ENCODE measurements at places on chromosomes 6 and 20.
A peak's percentile ranks its signal among the peaks of the same experiment; 100 is the strongest.

- peak; percentile 22 for DNase-seq
These were observed 150.8 kb downstream of the ASCC3 start for GRCh38 chr6:100730001-100730980.

- DNase-seq, result no peak
These were observed 27.7 kb upstream of the EDN1 start for GRCh38 chr6:12262236-12263061.

GRCh38 chr6:46051962-46052361 is 36.3 kb upstream of the CLIC5 start:
- DNase-seq, result peak; percentile 9

DNA sequence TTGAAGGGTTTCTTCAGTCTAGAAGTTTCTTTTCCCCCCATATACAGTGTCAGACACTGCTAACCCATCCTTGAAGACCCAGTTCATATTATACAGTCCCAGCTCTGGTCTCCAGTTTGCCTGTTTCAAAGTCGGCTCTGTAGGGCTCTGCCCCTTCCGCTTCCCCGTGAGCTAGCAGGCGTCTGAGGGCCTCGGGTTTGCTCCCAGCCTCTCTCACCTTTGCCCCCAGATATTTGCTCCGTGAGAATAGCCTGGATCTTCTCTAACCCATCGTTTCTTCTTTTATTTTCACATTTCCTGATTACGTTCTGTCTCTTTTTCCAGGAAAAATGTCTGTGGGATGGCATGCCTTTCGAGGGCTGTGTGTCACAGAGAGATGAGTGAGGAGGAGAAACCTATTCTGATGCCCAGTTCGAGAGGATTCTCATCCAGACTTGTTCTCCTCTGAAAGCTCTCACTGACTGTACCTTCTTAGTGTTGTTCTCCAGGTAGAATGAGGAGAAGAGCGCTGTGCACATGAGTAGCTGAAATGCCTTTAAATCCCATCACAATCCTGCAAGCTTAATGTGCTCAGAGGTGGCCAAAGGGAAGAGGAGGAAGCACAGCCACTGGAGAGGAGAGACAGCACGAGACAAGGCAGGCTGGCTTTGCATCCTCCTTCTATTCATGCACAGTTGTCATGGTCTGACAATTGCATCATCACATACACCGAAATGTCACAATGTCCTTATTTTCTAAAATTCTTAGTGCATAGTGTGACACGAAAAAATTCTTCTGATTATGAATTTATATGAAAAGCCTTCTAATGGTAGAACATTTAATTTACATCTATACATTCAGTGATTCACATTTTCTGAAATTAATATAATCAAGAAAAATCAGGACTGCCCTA is 171.1 kb downstream of the FOXA2 start:
- no peak for DNase-seq

DNA sequence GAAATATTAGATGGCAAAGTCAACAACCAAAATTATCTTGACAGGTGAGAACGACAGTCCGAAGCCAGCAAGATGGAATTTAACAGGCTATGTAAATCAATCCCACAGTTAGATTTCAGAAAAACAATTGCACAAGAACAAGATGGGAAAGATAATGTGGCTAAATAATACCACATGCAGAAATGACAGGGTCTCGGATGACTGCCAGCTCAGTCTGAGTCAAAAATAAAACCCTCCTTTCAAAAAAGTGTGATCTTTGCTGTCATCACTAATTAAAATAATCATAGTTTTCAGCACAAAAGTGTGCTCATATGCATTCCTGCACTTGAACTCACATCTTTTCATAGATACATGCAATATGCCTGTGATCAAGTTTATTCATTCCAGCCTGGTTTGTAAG is 25.9 kb downstream of the FOXQ1 start:
- peak; percentile 71 for DNase-seq

DNA sequence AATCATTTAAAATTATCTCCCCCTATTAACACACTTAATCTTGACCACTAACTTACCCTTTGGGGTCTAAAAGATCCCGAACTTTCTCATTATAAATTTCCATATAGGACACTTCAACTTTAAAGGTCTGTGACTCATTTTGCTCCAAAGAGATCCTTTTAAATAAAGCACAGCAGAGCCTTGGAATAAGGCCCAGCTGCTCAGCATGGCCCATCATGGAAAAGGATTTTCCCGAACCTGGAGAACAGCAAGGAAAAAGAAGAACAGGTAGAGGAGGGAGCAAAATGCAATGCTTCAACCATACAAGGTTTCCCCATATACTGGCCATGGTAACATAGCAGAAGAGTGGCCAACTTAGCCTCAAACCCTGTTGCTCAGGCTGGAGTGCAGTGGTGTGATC is 132.1 kb downstream of the KIF13A start:
- DNase-seq, result no peak

- peak; percentile 32 for DNase-seq
These were observed 232.9 kb downstream of the BCKDHB start for GRCh38 chr6:80339421-80339820.

DNA sequence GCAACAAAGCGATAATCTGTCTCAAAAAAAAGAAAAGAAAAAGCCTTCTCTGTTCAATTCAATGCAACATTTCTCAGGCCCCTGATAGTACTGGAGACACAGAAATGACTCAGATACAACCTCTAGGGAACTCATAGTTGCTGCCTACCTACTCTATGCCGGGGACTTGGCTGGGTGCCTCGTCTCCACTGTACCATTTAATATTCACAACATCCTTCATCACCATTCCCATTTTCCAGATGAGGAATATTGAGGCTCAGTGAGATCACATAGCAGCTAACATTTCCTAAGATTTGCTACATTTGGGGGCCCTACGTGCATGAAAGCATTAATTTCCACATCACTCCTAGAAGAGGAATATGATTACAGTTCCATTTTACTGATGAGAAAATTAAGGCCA is 7.5 kb downstream of the NOL4L start:
- peak; percentile 6 for DNase-seq

DNA sequence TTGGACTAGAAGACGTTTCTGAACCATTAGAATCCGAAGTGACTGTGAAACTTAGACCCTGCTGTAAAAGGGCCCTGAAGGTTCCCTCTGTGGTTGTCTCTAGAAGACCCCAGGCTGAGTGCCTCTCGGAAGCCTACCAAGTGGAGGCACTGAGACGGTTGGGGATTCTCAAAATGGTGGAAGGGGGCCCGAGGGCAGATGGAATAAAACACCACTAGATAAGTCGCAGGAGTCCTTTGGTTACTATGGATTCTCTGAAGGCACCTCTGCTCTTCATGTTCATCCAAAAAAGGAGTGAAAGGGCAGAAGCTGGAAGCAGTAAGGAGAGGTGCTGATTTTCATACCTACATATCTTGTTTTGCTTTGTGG is 4.0 kb upstream of the TFAP2D start:
- no peak for DNase-seq

DNA sequence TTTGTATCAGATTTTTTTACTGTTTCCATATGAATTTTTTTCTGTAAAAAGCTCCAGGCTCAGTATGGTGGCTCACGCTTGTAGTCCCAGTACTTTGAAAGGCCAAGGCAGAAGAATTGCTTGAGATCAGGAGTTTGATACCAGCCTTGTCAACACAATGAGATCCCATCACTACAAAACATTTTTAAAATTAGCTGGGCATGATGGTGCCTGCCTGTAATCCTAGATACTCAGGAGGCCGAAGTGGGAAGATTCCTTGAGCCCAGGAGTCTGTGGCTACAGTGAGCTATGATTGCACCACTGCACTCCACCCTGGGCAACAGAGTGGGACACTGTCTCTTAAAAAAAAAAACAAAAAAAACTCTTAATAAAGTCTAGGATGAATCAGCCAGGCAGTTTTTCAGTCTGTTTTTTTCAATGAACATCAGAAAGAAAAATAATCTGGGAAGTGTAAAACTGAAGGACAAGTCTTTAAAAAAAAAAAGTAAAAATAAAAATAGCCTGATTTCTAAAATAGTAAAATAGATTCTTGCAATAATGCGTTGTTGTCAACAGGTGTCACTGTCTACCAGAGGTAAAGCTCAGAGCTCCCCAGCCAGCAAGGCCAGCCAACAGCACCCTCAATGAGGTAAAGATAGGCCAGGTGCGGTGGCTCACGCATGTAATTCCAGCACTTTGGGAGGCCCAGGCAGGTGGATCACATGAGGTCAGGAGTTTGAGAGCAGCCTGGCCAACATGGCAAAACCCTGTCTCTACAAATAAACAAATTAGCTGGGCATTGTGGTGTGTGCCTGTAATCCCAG is 9.3 kb upstream of the ATG5 start:
- peak; percentile 49 for DNase-seq

DNA sequence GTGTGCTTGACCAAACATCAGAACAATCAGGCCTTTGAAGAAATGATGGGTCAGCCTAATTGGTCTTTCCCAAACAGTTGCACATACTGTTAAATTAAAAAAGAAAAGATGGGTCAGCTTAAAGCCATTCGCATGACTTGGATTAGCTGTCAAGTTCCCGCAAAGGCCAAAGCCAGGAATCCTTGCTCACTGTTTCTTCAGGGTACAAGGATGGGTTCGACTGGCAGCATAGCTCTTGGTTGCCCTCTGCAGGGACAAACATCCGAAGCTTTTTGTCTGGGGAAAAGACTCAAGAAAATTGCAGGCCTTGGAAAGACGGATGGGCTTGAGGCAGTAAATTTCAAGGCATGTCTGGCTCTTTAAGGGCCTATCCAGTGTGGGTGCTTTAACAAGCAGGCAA is 168.0 kb downstream of the HDGFL1 start:
- DNase-seq, result peak; percentile 25

GRCh38 chr6:95091823-95092436 is 485.4 kb upstream of the MANEA start:
- peak; percentile 40 for DNase-seq

- DNase-seq, result no peak
These were observed 21.6 kb downstream of the KCNK17 start for GRCh38 chr6:39292637-39293036.

DNA sequence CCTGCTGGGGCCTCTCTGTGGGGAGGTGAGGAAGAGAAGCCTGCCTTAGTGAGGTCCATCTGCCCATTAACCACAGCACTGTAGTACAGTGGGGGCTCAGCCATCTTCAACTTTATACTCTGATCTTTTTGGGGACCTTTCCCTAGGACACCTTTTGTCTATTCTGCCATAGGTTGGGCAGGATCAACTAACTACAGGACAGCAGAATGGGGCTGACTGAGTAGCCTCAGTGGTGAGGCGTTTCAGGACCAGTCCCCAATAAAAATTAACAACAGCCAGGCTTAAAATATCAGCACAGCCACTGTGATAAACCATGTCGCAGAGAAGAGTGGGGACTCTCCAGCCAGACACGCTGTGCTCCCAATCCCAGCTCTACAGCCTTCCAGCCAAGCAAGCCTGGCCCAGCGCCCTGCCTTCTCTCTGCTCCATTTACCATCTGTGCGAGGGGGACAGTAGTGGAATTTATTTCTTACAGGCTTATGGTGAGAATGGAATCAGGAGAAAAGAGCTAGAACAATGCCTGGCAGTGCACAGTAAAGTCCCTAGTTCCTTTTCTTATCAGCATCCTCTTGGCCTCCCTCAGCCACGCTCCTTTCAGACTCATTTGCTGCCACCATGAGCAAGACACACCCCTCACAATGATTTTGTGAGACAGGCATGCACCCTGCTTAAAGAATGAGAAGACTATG is 75.5 kb downstream of the SLC22A23 start:
- no peak for DNase-seq

GRCh38 chr6:56866917-56867522 is 87.9 kb upstream of the BEND6 start:
- DNase-seq, result no peak

GRCh38 chr6:65052626-65053025 is 654.4 kb downstream of the EYS start:
- DNase-seq, result no peak

- peak; percentile 90 for DNase-seq
These were observed 124.4 kb upstream of the NUP153 start for GRCh38 chr6:17831135-17831534.

DNA sequence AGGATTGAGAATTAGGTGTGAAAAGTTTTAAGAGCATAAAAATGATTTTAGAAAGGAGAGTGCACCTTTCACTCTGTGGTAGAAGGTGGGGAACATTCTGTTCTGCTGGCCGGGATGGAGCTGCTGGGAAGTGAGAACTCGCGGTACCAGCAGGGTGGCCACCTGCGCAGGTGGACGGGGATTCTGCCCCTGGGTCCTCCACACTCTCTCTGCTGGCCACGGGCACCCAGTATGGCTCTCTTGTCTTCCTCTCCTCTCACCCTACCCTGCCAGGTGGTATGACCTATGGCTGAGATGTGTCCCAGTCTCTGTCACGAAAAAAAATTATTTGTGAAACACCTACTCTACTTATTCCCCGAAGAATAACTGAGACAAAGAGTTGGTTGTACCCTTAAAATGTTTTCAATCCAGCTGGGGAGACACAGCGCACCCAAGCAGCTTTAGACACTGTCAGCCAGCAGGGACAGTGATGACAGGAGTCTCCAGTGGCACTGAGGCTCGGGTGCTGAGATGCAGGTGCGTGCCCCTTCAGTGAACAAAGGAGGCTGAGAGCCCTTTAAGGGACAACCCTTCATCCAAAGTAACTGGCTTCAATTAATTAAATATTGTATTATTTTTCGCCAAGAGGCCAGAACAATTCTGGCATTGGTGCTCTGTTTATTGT is 195.4 kb downstream of the TBXT start:
- no peak for DNase-seq

DNA sequence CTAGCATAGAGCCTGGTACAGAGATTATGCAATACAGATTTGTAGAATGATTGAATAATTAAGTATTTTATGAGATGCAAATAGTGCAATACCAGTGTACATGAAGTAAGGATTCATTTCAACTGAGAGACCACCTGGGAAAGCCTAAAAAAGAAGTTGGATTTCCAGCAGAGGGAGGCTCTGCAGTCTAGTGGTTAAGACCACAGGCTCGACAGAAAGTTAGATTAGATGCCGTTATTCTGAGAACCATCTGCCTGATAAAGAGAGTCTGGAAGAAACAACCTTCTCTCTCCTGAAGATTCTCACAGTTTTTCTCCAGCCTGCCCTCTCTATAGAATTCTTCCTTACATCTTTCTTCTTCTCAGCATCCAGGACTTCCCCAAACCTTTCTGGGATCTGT is 13.6 kb upstream of the TNFRSF21 start:
- DNase-seq, result no peak

DNA sequence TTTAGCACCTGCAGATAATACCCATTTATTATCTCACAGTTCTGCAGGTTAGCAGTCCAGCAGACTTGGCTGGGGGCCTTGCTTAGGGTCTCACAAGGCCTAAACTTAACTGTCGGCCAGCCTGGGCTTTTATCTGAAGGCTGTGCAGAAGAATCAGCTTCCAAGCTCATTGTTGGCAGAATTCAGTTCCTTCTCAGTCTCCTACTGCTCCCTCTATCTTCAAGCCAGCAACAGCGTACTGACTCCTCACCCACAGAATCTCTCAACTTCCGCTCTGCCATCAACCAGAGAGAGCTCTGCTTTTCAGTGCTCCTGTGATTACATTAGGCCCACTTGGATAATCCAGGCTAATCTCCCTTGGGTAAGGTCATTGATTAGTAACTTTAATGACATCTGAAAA is 30.2 kb upstream of the NHSL1 start:
- DNase-seq, result no peak

- DNase-seq, result no peak
These were observed 23.5 kb upstream of the PDE7B start for GRCh38 chr6:135828021-135828420.
